Endodermal cell (in vitro differentiated cells): ENCODE measurements at places on chromosomes 2 and 18. TPM values are rescaled to one million over a fixed set of nuclear protein-coding genes. Genes with fewer than 3 reads are reported as not detected.

- no peak for DNase-seq
Measured at GRCh38 chr2:182929972-182930371, 63.5 kb upstream of the FRZB start.

The EDAR gene
- total RNA-seq: not detected in 2 replicates

DNA sequence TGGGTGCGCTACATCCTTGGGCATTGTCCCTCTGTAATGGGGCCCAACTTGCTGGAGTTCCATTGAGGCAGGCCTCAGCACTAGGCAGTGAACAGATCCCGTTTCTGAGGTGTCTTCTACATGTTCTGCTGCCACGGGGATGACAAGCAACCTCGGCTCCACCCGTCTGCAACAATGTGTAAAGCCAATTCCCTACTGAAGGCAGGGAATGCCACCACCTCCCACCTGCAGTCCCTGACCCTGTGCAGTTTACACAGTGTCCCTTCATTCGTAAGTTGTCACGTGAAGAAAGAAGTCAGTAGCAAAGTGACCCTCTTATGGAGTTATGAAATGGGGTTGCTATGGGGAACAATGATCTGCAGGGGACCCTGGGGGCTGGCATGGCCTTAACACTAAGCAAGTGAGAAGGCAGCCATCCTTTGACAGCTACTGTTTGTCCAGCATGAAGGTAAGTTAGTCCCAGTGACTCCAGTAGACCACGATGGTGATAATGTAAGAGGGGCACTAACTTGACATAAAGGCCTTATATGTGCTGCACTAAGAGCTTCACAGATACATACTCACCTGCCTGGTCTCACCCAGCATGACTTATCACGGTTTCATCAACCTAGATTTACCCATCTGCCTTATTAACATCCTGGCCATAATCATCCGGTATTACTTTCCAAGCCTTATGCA, 130.6 kb upstream of the ZSWIM2 start:
- no peak for DNase-seq

DNA sequence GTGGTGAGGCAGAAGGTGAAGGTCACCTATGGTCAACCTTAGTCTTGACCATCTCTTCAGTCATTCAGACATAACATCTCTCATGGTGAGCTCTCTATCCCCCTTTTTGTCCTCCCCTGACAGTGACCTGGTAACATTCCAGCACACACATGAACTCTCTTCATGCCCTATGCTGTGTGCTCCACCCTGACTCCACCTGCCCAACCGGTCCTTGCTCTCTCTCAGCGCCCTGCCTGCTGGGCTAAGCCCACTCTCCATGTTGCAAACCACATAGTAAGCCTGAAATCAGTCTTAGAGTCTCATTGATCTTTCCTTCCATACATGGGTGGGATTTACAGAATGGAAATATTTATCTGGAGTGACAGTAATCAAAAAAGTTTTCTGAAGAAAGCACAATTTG, 52.8 kb downstream of the MARCO start:
- DNase-seq: no peak

The INPP4A gene
- total RNA-seq: 84.9 to 159 TPM (median 93.2 TPM) in 3 replicates

GRCh38 chr2:209619782-209620181, 151.8 kb upstream of the UNC80 start:
- DNase-seq: no peak

- DNase-seq: peak; percentile 84
Measured at GRCh38 chr2:218400167-218400929, 680 bp downstream of the CTDSP1 start.

- DNase-seq: no peak
Measured at GRCh38 chr2:36455788-36456187, 100.2 kb downstream of the CRIM1 start.

The CNTNAP5 gene
- total RNA-seq: 4.4 to 8.2 TPM (median 5.9 TPM) in 3 replicates

GRCh38 chr18:74139888-74140287, 7.7 kb downstream of the FBXO15 start:
- no peak for DNase-seq

DNA sequence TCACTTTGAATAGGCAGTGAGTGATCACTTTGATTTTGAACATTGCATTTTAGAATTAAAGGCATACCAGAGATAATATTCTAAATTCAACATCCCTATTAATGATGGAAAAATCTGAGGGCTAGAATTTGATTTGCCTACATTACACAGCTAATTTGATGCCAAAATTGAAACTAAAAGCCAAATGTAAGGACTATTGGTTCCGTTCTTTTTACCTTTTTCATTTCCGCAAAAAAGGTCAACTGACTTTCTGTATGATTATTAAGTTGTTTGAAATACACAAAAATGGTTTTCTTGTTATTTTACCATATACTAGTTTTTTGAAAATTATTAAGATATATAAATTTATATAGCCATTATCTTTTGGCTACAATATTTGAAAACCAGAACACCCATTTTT, 117.5 kb downstream of the SCN3A start:
- DNase-seq: no peak

- DNase-seq: no peak
Measured at GRCh38 chr2:120938045-120938771, 202.5 kb downstream of the GLI2 start.

The AQP12A gene
- not detected in 3 replicates for total RNA-seq

DNA sequence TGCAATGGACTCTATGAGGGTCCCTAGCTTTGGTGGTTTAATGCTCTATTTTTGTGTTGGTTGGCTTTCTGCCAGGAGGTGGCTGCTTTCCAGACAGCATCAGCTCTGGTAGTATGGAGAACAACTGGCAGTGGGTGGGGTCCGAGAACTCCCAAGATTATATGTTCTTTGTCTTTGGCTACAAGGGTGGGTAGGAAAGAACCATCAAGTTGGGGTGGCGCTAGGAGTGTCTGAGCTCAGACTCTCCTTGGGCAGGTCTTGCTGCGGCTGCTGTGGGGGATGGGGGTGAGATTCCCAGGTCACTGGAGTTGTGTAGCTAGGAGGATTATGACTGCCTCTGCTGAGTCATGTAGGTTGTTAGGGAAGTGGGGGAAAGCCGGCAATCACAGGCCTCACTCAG, 976.1 kb upstream of the GYPC start:
- no peak for DNase-seq
